ENCODE measurements at places on chromosomes 12 and 14.

GRCh38 chr12:2805143-2805520, 7.3 kb upstream of the ITFG2 start:
- DNase-seq: no peak

GRCh38 chr14:69317780-69318179, 57.8 kb downstream of the GALNT16 start:
- DNase-seq: no peak

DNA sequence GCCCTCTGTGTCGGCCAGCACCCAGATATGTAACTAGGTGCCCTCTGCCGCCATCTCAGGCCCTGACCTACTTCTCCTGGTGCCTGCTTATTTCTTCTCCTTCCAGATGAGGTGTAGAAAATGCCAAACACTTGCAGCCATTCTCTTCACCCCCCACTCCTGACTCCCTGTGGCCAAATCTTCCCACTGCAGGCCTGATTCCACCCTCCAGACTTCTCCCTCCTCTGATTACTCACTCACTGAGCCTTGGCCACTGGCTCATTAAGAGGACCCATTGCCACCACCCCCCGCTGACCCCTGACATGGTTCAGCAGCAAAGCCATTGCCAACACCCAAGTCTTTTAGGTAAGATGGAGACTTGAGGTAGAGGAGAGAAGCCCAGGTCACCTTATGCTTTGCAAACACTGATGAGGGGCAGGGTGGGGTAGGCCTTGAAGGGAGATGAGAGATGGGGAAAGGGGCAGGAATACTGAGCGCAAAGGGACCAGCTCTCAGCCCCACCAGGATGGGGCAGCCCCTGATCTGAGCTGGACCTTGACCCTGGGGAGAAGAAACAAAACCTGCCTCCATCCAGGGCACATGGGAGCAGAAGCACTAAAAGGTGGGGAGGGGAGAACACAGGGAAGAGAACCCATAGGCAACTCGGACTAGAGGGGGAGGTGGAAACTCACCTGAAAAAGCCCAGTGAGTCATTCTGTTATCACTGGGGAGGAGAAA, 25.1 kb upstream of the ANO2 start:
- no peak for DNase-seq

GRCh38 chr14:104460791-104461651, 118.5 kb upstream of the C14orf180 start:
- no peak for DNase-seq

DNA sequence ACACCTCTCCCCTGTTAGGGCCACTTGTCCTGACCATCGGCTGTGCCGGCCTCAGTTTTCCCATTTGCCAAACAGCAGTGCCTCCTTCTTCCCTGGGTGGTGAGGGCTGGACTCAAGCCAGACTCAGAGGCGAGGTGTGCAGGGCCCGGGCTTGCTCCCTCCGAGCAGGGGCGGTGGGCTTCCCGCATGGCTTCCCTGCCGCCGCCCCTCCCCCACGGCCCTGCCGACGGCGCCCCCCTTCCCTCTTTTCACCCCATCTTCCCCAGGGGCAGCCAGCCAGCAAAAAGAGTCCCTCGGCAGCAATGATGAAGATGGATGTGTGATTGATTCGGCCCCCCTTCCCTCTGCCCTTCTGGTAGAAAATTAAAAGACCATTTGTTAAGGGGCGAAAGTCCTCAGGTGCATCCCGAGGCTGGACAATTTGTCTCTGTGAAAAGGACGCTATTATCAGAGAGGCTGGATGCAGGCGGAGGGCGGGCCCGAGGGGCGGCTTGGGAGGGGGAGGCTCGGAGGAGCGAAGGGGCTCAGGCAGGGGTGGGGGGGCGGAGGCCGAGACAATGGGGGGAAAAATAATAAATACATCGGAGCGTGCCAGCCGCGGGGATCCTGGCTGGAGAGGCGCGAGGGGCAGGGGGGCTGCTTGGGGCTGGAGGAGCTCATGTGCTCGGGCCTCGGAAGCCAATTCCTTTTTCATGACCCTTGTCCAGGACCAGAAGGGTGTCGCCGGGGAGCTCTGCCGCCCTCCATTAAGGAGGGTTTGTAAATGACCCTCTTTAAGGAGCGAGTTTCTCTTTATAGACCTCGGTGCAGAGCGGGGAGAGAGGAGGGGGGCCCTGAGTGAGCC, 48.0 kb upstream of the LHX5 start:
- no peak for DNase-seq

- no peak for DNase-seq
Measured at GRCh38 chr12:80763874-80764273, 47.2 kb downstream of the MYF5 start.

- peak; percentile 98 for DNase-seq
Measured at GRCh38 chr12:6613776-6614512, 6.8 kb upstream of the CHD4 start.

GRCh38 chr12:66984962-66985361, 284.2 kb upstream of the CAND1 start:
- DNase-seq: no peak

DNA sequence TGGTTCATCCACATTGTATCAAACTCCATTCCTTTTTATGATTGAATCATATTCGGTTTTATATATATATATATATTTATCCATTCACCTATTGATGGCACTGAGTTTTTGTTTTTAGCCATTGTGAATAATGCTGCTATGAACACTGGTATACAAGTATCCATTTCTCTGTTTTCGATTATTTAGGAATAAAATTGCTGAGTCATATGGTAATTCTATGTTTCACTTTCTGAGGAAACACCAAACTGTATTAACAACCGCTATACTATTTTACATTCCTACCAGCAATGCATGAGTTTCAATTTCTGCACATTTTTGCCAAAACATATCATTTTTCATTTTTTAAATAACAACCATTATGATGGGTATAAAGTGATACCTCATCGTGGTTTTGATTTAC, 104.7 kb downstream of the C12orf42 start:
- no peak for DNase-seq

GRCh38 chr12:118345355-118345754, 27.4 kb downstream of the TAOK3 start:
- no peak for DNase-seq

DNA sequence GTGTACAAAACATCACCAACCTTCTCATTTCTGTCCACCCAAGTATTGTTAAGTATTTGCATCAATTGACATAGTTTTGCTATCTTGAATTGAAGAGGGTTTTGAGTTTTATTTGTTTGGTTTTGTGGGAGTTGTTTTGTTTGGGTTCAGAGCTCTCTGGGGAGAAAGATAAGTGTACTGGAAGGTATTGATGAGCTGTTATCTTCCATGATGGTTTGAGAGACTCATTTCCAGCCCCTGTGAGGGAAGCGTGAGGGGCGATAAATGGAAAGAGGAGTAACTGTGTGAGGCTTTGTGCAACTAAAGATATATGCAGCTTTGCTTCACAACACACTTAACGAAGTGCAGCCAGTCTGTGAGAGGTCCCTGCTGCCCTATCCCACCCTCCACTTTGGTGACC, 15.7 kb upstream of the CIPC start:
- DNase-seq: no peak

DNA sequence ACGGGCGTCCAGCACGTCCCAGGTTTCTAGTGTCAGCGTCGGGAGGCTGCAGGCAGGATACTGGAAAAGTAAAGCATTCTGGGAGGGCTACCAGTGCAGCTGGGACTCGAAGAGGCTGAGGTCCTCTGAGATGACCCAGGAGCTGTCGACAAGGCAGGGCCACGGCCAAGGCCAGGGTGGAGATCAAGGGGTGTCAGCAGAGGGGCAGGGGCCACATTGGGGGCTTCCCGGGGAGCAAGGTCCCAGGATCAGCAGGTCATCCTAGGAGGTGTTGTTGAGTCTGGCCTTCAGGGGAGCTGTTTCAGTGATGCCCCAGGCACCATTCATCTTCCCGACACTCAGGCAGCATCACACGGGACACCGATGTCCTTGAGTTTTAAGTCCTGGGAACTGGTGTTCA, 377.8 kb upstream of the SFSWAP start:
- DNase-seq: no peak
